ENCODE measurements at places on chromosomes 16 and 17. TPM values are rescaled to one million over a fixed set of nuclear protein-coding genes. Genes with fewer than 3 reads are reported as not detected.

The ACSM2A gene
- total RNA-seq: not detected

The RDM1 gene
- 0.31 TPM for total RNA-seq

The ABI3 gene
- total RNA-seq: 1.1 TPM

GRCh38 chr17:56995766-56996165 is 17.8 kb downstream of the SCPEP1 start:
- DNase-seq: no peak

DNA sequence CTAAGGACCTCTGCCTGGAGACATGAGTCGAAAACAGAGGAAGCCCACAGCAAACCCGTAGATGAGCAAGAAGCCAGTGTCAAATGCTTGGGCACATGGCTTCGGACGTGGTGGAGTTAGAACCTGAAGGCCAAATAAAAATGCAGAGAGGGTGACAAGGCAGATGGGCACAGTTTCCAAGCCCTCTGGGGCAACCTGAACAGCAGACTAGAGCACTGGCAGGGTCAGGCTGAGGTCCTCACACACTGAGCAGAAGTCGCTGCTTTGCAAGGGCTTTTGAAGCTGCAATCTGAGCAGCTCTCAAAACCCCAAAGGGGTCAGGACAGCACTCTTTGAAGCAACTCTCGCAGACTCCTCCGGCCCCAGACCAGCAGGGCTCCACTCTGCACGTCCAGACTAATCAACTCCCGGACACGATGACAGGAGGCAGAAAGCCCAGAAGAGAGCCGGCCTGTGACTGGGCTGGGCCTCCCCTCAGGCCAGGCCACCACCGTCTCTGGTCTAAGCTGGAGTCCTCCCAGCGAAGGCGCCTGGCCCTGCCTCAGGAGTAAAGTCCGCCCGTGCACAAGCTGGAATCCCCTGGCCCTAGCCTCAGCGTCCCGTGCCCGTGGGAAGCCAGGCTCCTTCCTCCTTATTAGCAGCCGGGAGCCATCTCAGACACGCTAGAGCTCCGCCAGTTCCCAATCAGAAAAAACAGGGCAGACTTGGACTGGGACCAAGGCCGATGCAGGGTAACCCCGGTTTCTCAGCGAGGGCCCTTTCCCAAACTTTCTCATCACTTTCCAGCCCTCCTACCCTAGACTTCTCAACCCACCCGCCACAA is 924 bp downstream of the SMARCD2 start:
- peak; percentile 66 for DNase-seq

- no peak for DNase-seq
Observed at GRCh38 chr17:32494621-32495358, 8.0 kb downstream of the CDK5R1 start.

The TMEM204 gene
- 4.5 TPM for total RNA-seq

DNA sequence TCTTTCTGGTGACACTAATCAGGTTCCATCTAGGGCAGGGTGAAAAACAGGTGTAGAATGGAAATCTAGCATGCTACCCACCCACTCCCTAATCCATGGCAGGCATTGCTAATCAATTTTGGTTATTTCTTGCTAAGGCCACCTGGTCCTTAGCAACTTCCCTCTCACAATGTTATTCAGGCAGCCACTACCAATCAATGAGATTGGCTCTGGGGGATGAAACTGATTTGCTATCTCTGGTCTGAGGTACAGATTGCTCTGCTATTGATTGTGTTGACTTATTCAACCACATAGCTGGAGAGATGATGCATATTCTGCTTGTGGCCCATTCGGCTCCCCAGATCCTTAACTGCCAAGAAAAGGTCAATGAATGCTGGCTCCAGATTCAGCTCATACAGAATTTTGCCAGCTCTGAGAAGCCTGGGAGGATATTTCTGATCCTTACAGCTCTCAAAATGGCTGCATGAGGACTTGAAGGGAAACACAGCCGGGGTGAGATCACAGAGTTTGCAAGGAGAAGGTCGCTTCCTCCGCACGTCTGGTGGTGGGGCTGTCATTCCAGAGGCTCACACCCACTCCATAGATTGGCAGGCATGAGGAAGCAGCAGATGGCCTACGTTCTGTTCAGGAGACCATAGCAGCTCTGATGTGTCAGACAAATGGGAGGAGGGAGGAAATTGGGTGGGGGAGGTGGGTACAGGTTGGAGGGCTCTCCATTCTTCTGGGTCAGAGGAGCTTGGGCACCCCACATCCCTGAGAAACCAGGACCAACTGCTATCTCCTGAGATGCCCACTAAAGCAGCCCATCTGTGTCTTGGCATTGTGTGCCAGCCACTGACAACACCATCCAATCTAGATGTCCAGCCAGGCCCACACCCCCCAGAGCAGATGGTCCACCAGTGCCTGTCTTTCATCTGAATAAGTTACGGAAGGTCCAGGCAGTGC is 22.3 kb downstream of the SEZ6 start:
- DNase-seq: no peak

GRCh38 chr17:82228278-82228841 is 482 bp upstream of the SLC16A3 start:
- DNase-seq: no peak

DNA sequence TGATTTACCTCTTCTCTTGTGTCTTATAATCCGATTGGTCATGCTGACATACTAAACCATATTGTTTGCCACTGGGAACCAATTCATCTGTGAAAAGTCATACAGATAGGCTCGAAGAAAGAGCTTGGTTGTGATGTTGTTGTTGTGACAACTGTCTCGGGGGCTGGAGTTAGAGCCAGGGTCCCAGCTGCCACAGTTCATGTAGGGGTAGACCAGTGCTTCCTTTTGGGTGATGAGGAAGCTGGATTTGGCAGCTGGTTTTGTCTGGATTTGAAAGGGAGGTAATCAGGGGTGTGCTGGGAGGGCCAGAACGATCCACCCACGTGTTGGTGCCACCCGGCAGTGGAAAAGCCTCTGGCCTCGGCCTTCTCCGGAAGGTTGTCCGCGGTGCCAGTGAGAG is 438.1 kb downstream of the WWOX start:
- DNase-seq: no peak

The KCNJ16 gene
- 22.9 TPM for total RNA-seq

The ATP6V0C gene
- 40.9 TPM for total RNA-seq

DNA sequence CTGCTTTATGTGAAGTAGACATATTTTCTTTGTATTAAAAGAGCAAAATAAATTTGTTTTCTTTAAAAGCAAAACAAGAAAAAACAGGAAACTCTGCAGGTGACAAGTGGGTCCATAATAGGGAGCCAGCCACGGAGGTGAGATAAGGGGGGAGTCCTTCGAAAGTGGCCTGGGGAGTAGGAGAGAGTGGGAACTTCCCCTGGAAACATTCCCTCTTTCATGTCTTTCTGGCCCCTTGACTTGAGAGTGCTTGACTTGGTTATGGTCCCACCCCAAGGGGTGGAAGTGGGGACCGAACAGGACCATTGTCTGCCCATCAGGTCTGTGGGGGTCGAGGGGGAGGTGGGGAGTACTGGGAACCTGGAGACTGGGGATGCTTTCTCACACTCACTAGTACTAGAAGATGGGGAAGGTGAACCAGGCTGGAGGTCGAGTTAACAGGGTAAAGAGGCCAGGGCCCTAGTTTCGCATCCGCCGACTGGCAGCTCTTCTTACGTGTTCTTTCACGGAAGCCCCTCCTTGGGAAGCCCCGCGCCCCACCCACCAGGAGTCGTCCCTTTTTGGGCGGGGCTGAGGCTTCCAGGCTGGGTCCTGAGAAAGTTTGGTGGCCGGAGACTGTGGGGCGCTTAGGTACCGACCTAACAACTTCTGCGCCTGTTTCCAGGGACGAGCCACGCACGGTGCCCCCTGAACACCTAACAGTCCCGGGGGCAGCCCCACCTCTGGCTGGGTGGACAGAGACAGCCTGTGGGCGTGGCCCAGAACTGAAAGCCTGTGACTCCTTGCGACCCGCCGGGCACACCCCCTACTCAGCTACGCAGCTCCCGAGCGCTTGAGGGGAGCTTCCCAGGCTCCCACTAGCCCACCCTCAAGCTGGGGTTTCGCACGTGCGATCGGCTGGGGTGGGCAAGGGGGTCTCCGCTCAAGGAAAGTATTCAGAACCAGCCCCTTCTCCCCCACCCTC is 790 bp downstream of the TRADD start:
- peak; percentile 57 for DNase-seq
